ENCODE measurements at places on chromosomes 11 and 22. TPM values are rescaled to one million over a fixed set of nuclear protein-coding genes. Genes with fewer than 3 reads are reported as not detected.

DNA sequence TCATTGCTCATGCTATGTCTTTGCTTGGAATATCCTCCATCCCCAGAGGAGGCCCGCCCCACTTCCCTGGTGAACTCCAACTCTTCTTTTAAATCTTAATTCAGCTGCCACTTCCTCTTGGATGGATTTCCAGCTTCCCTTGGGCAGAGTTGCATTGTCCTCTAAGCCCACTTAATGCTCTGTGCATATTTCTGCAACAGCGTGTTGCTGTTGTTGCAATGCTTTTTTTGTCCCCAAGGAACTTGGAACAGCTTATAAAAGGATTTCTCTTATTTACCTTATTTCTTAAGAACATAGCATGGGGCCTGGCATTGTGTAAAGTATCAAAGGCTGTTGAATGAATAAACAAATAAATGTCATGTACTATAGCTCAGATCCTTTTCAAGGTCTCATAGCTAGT, 507.4 kb downstream of the METTL15 start:
- DNase-seq, result no peak

GRCh38 chr11:44261800-44262591, 47.9 kb downstream of the ALX4 start:
- no peak for DNase-seq

GRCh38 chr22:24437741-24438328, 10.4 kb downstream of the ADORA2A start:
- peak; percentile 49 for DNase-seq

DNA sequence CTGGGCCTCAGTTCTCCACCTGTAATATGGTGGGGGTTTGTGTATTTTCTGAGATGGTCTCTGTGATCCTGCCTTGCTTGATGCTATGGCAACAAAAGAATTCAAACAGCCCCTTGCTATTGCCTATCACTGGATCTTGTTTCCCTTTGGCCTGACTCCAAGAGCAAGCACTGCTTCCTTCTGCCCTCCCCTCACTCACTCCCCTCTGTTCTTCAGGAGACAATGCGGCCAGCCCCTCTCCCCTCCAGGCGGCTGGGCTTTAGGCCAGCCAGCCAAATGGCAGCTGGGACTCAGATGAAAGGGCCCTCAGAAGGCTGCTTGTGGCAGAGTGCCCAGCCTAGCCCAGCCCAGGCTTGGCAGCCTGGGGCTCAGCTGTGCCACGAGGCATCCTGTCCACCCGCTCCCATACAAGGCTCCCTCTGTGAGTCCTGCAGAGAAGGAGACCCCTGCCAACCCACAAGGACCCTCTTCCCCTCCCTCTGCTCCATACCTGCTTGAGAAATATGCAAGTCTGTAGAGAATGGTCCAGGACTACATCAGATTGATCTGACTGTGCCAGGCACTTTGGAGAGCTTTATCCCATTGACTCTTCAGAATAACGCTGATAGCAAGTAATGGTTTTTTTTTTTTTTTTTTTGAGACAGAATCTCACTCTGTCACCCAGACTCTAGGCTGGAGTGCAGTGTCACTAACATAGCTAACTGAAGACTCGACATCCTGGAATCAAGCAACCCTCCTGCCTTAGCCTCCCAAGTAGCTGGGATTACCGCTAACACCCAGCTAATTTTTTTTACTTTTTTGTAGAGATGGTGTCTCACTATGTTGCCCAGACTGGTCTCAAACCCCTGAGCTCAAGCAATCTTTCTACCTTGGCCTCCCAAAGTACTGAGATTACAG, 7.6 kb upstream of the KCTD14 start:
- peak; percentile 40 for DNase-seq

GRCh38 chr11:2256951-2257700, 13.3 kb downstream of the ASCL2 start:
- peak; percentile 58 for DNase-seq

DNA sequence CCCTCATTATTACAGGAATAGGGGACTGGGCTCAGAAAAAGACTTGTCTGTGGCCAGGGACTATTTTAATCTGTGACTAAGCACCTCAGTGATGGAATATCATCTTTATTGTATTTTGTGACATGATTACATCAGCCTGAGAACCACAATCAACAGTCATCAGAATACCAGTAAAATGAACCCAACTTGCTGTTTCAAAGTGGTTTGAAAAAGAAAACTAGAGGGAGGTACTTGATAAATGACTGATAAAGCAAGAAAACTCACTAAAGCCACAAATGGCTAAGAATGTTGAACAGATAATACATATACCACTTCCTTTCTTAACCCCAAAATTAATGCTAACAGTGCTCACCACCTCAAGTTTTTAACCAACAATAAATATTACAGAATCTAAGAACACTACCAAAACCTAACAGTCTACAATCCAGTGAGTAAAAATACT, 155.7 kb downstream of the ATG16L2 start:
- peak; percentile 76 for DNase-seq

GRCh38 chr22:20146777-20147176, 4.1 kb downstream of the CCDC188 start:
- no peak for DNase-seq

- DNase-seq, result no peak
Observed at GRCh38 chr22:49599039-49599438, 228.6 kb downstream of the BRD1 start.

DNA sequence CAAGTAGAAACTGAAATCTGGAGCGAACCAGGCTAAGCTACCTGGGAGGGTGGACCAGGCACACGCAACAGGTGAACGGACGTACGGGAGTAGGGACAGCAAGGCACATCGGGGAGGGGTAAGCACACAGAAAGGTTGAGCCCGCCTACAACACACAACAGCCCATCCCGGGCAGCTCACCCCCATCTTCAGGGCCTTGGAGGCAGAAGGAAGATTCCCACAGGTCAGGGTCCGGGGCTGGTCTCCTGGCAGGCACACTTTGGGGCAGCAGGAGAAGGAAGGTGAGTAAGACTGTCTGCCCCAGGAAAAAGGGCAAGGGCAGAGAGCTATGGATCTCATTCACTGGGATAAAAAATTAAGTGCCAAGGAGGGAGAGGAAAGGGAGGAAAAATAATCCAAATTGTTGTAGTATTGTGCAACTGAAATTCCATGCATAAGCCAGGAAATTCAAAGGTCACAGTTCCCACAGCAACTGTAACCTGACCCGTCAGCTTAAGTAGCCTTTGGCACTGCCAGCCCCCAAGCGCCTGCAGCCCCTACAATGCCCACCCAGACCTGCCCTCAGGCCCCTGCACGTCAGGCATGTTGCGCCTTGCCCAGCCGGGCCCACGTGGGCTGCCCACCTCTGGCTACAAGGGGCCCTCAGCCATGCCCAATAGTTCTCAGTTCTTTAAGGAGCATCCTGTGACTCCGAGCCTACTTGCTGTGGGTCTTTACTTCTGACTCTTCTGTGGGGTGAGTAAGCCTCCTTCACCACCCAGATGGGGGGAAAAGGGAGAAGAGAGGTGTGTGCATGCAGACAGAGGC, 51.8 kb downstream of the MICAL3 start:
- peak; percentile 65 for DNase-seq

DNA sequence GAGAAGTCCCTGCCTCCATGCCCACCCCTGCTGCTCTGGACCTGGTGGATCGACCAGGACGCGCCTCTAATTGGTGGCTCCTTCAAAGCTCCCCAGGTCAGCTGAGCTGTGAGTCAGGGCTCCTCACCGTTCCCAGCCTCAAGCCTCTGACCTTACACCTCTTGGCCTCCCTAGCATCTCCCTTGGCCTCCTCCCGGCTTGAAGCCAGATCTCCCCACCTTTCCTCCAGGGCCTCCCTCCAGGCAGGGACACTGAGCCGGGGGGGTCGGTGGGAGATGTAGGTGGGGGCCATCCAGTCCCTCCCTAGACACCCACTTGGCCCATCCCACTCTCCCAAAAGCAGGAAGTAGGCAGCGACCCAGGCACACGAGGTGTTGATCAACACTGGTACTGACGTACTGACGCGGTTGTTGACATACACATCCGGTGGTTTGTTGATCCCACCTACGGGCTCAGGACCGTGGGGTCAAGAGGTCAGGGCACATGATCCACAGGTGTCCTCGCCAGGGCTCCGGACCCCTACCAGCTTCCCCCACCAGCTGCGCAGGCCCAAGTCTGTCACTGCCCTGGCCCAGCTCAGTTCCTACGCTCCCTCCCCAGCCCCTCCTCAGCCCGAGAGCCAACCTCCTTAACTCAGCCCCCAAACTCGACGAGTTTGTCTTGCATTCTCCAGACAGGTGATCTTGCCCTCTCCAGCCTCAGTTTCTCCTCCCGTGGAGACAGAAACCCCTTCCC, 802 bp downstream of the ATG2A start:
- peak; percentile 48 for DNase-seq

GRCh38 chr22:24843048-24843447, 37.0 kb downstream of the SGSM1 start:
- no peak for DNase-seq

GRCh38 chr11:86795949-86796348, 4.4 kb upstream of the PRSS23 start:
- peak; percentile 60 for DNase-seq

- no peak for DNase-seq
Observed at GRCh38 chr11:74860743-74861142, 88.1 kb downstream of the XRRA1 start.

DNA sequence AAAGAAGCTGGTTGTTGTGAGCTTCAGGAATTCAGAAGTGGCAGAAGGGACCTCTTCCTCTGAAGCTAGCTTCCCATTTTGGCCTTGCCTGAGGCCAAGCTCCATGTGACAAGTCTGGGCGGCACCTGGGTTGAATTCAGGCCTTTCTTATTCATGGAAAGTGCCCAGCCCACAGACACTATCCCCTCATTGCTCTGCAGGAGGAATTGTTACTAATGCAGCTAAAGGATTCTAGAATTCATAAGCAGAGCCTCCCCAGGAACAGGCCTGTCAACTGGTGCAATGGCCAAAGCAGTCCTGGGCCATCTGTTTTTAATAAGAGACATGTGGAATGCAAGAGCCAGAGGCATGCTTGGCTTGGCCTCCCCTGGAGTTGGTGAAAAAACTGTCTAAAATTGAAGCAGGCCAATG, 71.4 kb downstream of the SLC1A2 start:
- peak; percentile 51 for DNase-seq

GRCh38 chr11:131581046-131581445, 210.6 kb downstream of the NTM start:
- DNase-seq, result no peak

- no peak for DNase-seq
Observed at GRCh38 chr11:111422494-111423249, 43.6 kb upstream of the POU2AF1 start.

- peak; percentile 55 for DNase-seq
Observed at GRCh38 chr11:66653123-66653522, 14.6 kb downstream of the RBM4 start.

DNA sequence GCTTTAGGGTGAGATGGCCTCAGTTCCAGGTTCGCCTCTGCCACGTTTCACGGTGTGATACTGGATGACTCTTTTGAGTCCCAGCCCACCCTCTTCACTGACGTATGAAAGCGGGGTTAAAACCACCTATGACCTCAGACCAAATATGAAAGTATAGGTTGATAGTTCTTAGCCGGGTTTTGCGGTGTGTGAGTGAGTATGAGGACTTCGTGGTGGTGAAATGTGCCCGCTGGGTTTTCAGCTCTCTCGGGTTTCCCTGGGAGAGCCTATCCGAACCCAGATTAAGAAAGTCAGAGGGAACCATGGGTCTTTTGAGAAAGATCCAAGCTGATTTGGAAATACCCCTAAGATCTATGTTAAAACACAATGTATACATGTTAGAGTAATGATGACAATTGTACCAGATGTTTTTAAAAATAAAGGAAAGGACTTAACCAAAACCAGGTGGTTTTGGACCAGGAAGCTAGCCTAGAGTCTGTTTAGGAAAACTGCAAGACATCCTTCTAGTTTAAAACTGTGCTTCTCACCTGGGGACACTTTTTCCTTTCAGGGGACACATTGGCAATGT, 25.8 kb upstream of the ST3GAL4 start:
- DNase-seq, result no peak

- DNase-seq, result no peak
Observed at GRCh38 chr22:41308544-41308947, 7.2 kb downstream of the ZC3H7B start.

The TRMT112 gene
- 105 TPM for total RNA-seq

The NCAM1 gene
- 0.17 TPM for total RNA-seq

The TENM4 gene
- total RNA-seq, result 4.8 TPM

The NAALAD2 gene
- total RNA-seq, result not detected

Data from mammary epithelial cell (primary cell).